ENCODE measurements at places on chromosomes 13 and 19. TPM values are rescaled to one million over a fixed set of nuclear protein-coding genes. Genes with fewer than 3 reads are reported as not detected.

The IL12RB1 gene
- not detected for total RNA-seq

The GRIN2D gene
- 3.2 TPM for total RNA-seq

The GTPBP3 gene
- 14.7 TPM for total RNA-seq

The CD209 gene
- total RNA-seq: not detected

The CGB5 gene
- total RNA-seq: not detected

The TSHZ3 gene
- total RNA-seq: 9.1 TPM

The NKPD1 gene
- 0.17 TPM for total RNA-seq

The SPTBN4 gene
- total RNA-seq: 0.15 TPM

The ANKRD27 gene
- 29.8 TPM for total RNA-seq

The HCST gene
- 2.7 TPM for total RNA-seq

The RPL13A gene
- 2,384 TPM for total RNA-seq

The NRTN gene
- not detected for total RNA-seq

The SYCN gene
- not detected for total RNA-seq

The PDX1 gene
- not detected for total RNA-seq

The LINGO3 gene
- not detected for total RNA-seq

The C2CD4C gene
- total RNA-seq: 0.07 TPM

The CLN5 gene
- total RNA-seq: 36.2 TPM

The PROZ gene
- total RNA-seq: not detected

The TMEM272 gene
- not detected for total RNA-seq

The LILRA5 gene
- not detected for total RNA-seq

The ERICH6B gene
- total RNA-seq: not detected

The NTN5 gene
- 0.12 TPM for total RNA-seq

The ZNF835 gene
- not detected for total RNA-seq

The APLP1 gene
- 39.7 TPM for total RNA-seq

The FGF22 gene
- total RNA-seq: not detected

The LILRB3 gene
- not detected for total RNA-seq

The MISP3 gene
- total RNA-seq: 0.85 TPM

The MBD3L2 gene
- not detected for total RNA-seq

The TSKS gene
- not detected for total RNA-seq

The CD37 gene
- not detected for total RNA-seq

The TMEM190 gene
- not detected for total RNA-seq

The SMIM44 gene
- not detected for total RNA-seq

The GNG14 gene
- not detected for total RNA-seq

The MBD3L2B gene
- total RNA-seq: not detected

The ZNF491 gene
- total RNA-seq: 2.1 TPM

The PCDH9 gene
- 5.2 TPM for total RNA-seq

The TMC4 gene
- 1.3 TPM for total RNA-seq

The PNMA8A gene
- 13.1 TPM for total RNA-seq

The THSD8 gene
- 30.3 TPM for total RNA-seq

The ZNF358 gene
- total RNA-seq: 34.8 TPM

The MEIOSIN gene
- total RNA-seq: not detected

The CNN1 gene
- total RNA-seq: 6.5 TPM

The IL4I1 gene
- 0.43 TPM for total RNA-seq

The ZNF57 gene
- 3.2 TPM for total RNA-seq
